ENCODE measurements at places on chromosomes 7 and 10. TPM values are rescaled to one million over a fixed set of nuclear protein-coding genes. Genes with fewer than 3 reads are reported as not detected.

- no peak for DNase-seq
These were observed 337.1 kb downstream of the BMPER start for GRCh38 chr7:34242391-34242790.

The SPAM1 gene
- not detected for total RNA-seq

The OIT3 gene
- total RNA-seq: not detected

The ABCA13 gene
- 0.11 TPM for total RNA-seq

The LRRC18 gene
- not detected for total RNA-seq

- DNase-seq: no peak
These were observed 31.6 kb downstream of the CHRM2 start for GRCh38 chr7:136900005-136900404.

All from GM23248 (cell line).